ENCODE measurements at places on chromosomes 6 and 20.

- no peak for DNase-seq
Observed at GRCh38 chr6:125678601-125679000, 70.8 kb upstream of the HEY2 start.

GRCh38 chr20:25584905-25585704 lies at the start of gene NINL:
Gene NINL, minus strand, starts transcription at chr20:25585531. Its CDS starts 58,944 bp downstream, at chr20:25526587.
- DNase-seq: peak; percentile 35

GRCh38 chr20:49786668-49787370 lies 25.8 kb upstream of the SLC9A8 start:
- DNase-seq: no peak

- no peak for DNase-seq
Observed at GRCh38 chr6:11201015-11201414, 31.5 kb downstream of the NEDD9 start.

DNA sequence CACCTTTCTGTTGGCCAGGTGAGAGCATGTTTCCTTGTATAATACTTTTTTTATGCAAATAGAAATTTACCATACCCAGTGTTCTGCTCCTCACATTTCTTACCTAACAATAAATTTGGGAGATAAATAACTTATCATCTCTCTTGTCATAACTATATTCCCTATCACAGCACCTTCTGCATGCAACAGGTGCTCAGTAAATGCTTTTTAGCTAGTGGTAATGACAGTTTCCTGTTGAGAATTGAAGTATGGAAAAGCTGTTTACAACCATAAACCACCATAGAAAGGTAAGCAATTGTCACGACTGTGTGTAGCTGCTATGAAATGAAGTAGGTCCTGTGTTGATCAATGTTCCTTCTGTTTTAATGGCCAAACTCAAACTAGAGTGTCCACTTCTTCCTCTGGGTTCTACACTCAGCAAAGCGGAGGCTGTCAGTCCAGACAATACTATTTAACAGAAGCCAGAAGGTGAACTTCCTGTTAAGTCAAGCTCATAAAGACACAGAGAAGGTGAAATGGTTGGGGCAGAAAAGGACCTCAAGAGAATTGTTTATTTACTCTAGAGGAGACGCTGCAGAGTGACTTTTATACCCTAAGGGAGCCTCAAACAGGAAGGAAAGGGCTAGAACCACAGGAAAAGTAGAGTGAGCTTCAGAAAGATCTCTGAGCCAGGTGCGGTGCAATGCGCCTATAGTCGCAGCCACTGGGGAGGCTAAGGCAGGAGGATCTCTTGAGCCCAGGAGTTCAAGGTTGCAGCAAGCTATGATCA lies 84.0 kb upstream of the SLC22A16 start:
- no peak for DNase-seq

DNA sequence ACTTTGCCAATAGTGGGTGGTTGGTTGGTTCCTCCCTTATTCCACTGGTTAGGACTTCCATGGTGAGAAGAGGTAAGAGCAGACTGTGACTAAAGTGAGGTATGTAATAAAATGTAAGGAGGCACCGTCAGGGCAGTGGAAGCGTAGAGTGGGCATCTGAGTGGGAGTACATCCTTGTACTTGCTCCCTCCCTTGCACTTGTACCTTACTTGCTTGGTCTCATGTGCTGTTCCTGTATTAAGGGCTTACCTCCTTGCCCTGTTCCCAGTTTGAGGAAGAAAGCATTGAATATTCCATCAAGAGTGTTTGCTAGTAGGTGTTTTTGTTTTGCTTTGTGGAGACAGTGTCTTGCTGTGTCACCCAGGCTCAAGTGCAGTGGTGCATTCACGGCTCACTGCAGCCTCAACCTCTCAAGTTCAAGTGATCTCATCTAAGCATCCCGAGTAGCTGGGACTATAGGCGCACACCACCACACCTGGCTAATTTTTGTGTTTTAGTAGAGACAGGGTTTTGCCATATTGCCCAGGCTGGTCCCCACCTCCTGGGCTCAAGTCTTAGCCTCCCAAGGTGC lies 25.5 kb downstream of the AMD1 start:
- DNase-seq: no peak

- no peak for DNase-seq
Observed at GRCh38 chr20:19112828-19113227, 99.6 kb upstream of the SLC24A3 start.

DNA sequence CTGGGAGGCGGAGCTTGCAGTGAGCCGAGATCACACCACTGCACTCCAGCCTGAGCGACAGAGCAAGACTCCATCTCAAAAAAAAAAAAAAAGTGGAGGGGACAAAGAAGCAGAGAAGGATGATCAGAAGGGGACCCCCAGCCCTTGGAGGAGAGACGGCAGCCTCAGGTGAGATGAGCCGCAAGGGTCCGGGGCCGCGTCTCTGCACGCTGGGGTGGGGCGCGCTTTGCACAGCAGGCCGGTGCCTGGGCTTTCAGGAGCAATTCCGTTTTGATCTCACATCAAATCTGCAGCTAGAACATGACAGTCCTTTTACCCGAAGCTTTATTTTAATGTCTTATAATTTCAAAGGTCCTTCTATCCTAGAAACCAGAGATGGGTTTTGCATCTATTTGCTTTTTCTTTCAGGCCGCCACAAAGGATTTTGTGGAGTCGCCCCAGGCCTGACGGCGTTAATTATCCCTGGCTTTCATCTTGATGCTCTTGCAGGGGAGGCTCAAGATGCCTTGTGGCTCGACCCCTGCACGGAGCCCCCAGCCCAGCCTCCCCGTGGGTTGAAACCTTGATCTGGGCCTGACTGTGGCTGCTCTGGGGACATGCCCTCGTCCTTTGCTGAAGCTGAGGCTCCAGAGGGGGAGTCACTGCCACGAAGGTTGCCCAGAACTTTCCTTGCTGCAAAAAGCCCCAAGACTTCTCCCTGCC lies 17.3 kb downstream of the HRH3 start:
- DNase-seq: no peak

DNA sequence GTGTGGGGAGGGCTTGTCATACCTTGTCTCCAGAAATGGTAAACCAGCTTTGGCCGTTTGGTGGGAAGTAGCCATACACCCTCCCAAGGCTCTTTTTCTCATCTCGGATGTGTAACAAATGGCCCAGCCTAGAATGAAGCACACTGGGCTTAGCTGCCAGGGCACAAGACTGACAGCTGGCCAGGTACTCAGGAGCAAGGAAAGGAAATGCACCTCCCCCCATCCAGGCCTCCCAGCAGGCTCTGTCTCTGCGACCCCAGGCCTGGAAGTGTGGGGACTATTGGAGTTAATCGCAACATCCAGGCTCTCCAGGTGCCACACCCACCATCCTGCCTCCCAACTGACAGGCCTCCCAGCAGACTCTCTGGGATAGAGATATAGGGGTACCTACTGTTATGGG lies 43.0 kb downstream of the MRS2 start:
- DNase-seq: no peak

GRCh38 chr6:98782772-98783171 lies 51.6 kb upstream of the POU3F2 start:
- DNase-seq: no peak

- DNase-seq: no peak
Observed at GRCh38 chr20:18430172-18430826, 36.5 kb downstream of the DZANK1 start.

- DNase-seq: no peak
Observed at GRCh38 chr6:79038061-79038460, 40.0 kb downstream of the PHIP start.

GRCh38 chr20:54292185-54292584 lies 84.3 kb downstream of the PFDN4 start:
- no peak for DNase-seq

DNA sequence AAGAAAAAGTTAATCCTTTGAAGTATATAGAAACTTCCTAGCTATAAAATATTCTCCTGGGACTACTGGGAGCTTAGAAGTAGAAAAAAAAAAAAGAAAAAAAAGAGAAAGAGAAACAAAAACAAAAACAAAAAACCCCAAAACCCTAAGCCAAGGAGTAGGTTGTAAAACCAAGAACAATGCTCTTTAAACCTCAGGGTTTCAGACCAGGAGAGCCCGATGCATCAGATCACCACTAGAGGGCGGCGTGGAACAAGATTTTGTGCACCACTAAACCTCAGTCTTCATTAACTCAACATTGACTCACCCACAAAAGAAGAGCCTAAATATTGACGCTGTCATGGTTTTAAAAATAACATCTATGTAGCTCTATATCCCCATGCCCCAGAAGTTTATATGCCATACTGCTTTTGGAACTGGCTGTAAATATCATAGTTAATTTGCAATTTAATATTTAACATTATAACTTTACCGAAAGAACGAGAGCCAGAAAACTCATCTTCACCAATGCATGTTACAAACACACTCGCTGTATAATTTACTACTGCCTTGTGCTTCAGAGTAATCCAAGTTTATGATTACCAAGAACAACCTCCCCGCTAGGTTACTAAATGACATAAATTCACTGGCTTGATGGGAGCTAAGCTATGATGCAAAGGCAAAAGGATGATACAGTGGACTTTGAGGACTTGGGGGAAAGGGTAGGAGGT lies 19.2 kb downstream of the MCUR1 start:
- DNase-seq: peak; percentile 61

GRCh38 chr6:107421696-107422256 lies 37.6 kb downstream of the PDSS2 start:
- DNase-seq: no peak

GRCh38 chr20:41002842-41003142 lies 25.8 kb upstream of the TOP1 start:
- no peak for DNase-seq

GRCh38 chr6:116472706-116473105 lies 11.5 kb downstream of the CALHM6 start:
- no peak for DNase-seq

DNA sequence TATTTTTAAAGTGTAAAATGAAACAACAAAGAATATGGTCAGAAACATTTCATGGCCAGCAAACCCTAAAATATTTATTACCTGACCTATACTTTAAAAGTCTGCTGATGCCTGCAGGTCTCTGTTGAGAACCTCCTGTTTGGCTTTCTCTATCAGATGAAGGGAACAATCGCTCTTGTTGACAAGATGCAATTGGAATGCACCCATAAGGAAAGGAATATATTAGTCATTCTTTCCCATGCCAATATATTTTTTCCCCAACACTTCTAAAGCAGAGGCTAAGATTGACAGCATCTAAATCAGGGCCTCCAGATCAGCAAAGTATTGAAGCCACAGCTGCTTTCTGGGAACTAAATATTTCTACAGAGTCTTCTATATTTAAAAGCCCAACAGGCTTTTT lies 897.8 kb downstream of the EPHA7 start:
- no peak for DNase-seq

DNA sequence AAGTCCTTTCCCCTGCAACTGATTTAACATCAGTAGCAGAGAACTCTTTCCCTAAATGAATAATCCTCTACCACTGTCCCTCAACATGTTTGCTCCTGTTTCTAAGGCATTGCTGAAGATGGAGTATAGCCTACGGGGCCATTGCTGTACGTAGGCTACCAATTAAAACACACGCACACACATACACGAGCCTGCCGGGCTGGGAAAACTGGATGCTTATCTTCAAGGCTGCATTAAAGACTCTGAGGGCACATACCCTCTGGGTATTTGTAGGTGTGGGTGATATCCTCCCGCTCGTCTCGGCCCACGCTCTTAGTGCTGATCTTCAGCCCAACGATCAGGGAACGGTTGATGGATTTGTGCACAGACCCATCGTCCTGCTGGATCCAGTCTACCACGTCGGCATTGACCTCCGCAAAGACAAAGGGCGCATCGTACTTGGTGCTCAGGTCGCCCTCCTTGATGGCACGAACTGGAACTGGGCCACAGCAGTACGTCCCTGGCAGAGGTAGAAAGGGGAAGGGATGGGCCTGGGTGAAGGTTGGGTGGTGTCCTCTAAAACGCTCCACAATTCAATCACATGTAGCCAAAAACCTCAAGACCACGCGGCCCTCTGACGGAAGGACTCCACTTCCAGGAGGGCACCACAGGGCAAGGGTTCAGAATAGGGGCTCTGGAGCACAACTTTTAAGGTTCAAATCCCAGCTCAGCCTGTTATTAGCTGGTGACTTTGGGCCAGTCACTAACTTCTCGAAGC lies 25.7 kb downstream of the TGM2 start:
- no peak for DNase-seq

GRCh38 chr6:133632206-133632605 lies 256.7 kb upstream of the TCF21 start:
- DNase-seq: no peak

GRCh38 chr6:68975064-68975463 lies 340.0 kb downstream of the ADGRB3 start:
- no peak for DNase-seq

- DNase-seq: no peak
Observed at GRCh38 chr20:63268256-63268655, 4.4 kb upstream of the ARFGAP1 start.

DNA sequence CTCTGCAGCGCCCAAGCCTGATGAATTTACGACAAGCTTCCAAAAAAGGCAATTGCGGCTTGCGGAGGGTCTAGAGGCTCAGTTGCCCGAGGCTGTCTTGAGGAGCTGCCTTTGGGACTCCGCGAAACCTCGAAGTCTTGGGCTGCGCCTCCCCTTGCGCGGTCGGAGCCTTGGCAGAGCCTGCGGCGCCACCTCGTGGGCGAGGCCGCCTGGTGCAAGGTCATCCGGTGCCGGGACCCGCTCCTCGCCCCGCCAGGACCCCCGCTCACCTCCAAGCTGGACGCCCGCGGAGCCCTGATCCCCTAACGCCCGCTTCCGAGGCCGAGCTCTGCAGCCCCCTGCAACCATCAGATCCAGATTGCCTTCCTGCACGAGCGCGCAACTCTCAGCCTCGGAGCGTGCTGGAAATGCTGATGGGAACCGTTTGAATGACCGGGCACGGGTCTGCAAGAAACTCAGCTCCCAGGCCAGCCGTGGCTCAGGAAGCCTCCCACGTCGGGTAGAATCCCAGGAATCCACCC lies 14.9 kb upstream of the FAM210B start:
- no peak for DNase-seq

DNA sequence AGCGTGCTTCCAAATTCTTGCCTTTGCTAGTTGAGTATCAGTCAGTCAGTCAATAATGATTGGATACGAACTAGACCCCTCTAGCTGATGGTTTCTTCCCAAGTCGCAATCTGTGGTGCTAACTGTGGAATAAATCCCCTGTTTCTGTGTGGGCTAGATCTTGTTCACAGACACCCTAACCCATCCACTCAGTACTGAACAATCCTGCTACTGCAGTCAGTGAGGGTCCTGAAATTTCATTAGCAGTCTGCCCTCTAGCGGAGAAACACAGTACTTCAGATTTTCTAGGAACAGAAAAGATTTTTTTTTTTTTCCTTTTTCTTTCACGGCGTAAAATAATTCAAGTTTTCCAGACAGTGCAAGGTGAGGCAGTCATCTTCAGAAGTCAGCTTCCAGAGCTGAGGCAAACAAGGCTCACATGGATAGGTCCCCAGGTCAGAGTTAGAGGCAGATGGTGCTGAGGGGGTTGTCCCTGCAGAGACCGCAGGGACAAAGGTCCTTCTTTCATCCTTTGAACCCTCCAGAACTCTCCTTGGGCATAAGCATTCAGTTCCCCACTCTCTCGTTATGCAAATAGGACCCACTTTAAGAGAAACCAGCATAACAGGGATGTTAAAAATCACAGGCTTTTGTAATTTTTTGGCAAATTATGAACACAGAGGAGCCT lies 119.6 kb downstream of the SCML4 start:
- no peak for DNase-seq

- no peak for DNase-seq
Observed at GRCh38 chr20:4476903-4477500, 244.7 kb upstream of the PRND start.

- no peak for DNase-seq
Observed at GRCh38 chr6:129498950-129499842, 210.8 kb downstream of the ARHGAP18 start.
